ENCODE measurements at places on chromosomes 16 and 17.

GRCh38 chr16:12539185-12539929 is 264.3 kb downstream of the CPPED1 start:
- no peak for DNase-seq

- DNase-seq, result no peak
Measured at GRCh38 chr16:4360538-4361021, 9.5 kb upstream of the PAM16 start.

GRCh38 chr16:3170440-3171180 is 17.4 kb upstream of the OR1F1 start:
- no peak for DNase-seq

DNA sequence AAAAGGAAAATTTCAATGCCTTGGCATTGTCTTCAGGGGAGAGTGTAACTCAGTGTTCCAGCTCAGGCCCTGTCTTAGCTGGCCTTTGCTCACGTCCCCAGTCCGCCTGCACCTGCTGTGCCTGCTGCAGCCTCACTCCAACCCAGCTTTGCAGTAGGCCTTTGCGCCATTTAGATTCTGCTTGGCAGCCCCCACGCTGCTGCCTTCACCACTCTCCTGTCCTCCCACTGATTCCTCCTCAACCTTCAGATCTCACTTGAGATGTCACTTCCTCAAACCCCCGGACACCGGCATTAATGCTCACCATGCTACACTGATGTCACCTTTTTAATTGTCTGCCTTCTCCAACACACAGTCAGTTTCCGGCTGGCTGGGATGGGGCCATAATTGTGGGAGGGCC is 166.2 kb downstream of the SHISA9 start:
- no peak for DNase-seq

DNA sequence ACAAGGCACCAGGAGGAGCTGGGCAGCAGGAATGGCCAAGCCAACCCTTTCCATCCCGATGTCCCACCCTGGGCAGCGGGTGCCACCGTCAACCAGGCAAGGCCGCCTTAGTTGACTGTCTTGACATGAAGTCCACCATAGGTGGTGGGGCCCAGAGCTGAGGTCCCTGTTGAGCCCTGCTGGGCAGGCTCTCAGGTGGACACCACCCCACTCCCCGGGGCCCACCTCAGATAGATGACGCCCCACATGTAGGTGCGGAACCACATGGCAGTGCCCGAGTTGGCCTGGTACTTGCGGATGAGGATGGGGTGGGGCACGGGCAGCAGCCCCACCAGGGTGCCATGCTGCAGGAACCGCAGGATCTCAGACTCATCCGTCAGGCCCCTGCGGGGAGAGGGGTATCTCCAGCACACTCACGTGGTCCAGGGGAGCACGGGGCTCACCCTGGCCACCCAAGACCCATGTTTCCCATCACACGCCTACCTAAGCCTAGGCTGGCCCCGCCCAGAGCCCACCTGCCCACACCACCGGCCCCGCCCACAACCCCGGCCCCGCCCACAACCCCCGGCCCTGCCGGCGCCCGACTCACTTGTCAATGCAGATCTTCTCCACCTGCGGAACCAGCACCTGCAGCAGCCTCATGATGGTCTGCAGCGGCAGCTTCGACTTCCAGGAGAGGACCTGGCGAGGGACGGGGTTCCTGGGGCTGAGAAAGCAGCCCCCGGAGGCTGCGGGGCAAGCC is 16.2 kb downstream of the OTOP3 start:
- no peak for DNase-seq

DNA sequence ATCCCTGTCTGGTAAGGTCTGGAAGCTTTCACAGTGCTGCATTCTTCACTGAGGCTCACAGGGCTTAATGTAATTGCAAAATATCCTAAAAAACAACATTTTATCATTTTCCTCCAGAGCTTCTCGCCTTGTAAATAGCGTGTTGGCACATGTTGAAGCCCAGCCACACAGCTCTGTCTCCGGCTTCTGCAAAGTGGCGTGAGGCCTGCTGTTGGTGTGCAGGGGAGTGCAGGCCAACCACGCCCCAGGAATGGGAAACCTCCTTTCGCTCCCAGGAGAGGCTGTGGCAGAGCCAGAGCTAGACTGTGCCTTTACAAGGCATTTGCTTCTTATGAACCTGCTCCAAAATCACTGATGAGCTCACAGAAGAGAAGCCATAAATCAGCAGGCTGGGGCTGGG is 248.2 kb upstream of the MAF start:
- no peak for DNase-seq

DNA sequence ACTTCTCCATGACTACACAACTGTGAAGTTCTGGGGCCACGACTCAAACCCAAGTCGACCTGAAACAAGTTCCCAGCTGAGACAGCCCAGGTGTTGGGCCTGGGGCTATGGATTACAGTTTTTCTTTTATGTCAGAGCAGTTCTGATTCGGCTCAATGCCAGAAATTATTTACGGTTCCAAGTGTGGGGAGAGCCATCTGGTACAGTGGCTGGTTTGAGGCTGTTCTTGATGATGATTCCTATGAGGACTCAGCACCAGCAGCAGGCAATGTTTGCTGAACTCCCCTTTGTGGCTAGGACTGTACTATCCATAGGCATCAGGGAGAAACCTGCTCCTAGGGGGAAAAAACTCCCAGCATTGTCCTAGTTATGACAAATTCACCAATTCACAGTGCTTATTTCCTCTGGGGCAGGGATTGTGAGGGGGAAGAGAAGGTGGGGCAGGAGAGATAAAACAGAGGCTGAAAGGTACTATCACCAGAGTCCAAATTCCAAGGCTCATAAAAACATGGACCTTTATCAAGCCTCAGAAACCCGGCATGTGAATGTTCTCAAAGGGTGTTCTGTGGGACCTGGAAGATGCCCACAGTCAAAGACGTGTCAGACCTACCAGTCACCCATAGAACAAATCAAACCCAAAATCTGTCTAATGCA is 18.2 kb upstream of the CMTM4 start:
- peak; percentile 95 for DNase-seq

- no peak for DNase-seq
Measured at GRCh38 chr16:10969615-10970014, 25.3 kb downstream of the CLEC16A start.

GRCh38 chr16:67883872-67884261 is 818 bp upstream of the NRN1L start:
- peak; percentile 18 for DNase-seq

DNA sequence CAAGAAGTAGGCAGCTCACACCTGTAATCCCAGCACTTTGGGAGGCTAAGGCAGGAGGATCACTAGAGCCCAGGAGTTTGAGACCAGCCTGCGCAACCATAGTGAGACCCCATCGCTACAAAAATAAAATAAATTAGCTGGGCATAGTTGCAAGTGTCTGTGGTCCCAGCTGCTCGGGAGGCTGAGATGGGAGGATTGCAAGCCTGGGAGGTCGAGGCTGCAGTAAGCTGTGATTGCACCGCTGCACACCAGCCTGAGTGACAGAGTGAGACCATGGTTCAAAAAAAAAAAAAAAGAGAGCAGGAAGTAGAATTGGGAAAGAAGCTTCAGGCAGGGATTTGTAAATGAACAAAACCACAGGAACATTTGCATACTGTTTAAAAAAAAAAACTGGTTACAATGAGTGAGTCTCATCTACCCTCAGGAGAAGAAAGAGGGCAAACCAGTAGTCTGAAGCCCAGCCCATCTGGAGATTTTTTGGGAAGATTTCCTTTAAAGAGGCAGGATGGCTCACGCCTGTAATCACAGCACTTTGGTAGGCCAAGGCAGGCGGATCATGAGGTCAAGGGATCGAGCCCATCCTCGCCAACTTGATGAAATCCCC is 7.9 kb downstream of the MPV17L start:
- DNase-seq, result no peak

GRCh38 chr17:37317867-37318266 is 57.9 kb upstream of the C17orf78 start:
- DNase-seq, result no peak

- DNase-seq, result no peak
Measured at GRCh38 chr16:2736476-2737237, 15.8 kb upstream of the SRRM2 start.

DNA sequence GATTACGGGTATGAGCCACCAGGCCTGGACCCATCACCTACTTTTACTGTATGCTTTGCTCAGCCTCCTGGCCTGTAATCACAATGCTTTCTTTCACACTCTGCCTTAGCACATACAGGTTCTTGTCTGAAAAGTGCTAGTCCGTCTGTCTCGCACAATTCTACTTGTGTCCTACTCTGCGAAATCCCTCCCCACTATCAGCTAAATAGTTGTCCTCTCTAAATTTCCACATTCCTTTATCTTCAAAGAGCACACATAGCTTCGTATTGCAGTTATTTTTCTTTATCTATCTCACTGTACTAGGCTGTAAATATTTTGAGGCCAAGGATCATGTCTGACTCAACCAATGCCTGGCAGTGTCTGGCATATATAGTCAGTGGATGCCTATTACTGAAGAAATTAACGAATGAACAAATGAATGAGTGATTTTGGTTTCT is 38.5 kb upstream of the ETV4 start:
- no peak for DNase-seq

- no peak for DNase-seq
Measured at GRCh38 chr17:3688027-3688553, 7.9 kb downstream of the P2RX5 start.

- DNase-seq, result no peak
Measured at GRCh38 chr17:71500761-71501555, 619.9 kb upstream of the SOX9 start.

GRCh38 chr16:23160082-23160481 is 10.8 kb upstream of the USP31 start:
- DNase-seq, result no peak

GRCh38 chr16:80973991-80974390 is 32.7 kb downstream of the CMC2 start:
- DNase-seq, result no peak

DNA sequence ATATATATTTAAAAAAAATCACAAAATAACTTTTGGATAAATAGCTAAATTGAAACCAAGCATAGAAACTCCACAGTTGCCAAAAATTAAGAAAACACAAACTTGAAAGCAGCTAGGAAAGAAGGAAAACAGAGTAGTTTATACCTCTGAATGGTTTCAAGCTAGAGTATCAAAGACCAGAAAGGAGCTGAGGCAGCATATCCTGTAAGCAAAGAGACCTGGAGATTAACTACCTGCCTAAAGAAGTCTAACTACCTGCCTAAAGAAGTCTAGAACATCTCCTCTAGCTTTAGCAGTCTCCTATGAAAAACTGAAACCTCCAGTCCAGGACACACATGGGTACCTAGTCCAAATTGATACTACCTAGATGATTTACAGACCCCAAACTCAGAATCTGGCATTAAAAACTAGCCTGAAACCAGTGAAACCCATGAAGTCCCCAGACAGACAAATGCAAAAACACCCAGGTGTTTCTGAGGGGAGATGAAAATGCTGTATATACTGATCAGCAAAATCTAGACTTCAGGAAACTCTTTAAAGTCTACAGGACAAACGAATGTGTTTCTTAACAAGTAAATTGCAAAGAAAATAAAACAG is 17.6 kb downstream of the APPBP2 start:
- DNase-seq, result no peak

DNA sequence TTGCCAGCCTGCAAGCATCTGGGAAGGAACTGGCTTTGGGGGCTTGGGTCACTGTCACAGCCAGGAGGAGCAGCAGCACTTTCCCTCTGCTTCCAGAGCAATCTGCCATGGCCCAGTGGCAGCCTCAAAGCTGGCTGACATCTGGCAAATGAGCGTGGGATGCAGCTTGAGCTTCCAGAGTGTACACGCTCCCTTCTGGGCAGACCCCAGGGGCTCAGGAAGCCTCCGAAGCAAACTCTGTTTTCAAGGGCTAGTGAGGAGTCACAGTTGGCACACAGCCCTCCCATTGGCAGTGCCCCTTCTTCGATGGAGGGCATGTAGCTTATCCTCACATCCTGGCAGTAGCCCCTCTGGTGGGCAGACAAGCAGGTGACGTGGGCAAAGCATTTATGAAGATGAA is 249.6 kb downstream of the ENGASE start:
- peak; percentile 70 for DNase-seq

DNA sequence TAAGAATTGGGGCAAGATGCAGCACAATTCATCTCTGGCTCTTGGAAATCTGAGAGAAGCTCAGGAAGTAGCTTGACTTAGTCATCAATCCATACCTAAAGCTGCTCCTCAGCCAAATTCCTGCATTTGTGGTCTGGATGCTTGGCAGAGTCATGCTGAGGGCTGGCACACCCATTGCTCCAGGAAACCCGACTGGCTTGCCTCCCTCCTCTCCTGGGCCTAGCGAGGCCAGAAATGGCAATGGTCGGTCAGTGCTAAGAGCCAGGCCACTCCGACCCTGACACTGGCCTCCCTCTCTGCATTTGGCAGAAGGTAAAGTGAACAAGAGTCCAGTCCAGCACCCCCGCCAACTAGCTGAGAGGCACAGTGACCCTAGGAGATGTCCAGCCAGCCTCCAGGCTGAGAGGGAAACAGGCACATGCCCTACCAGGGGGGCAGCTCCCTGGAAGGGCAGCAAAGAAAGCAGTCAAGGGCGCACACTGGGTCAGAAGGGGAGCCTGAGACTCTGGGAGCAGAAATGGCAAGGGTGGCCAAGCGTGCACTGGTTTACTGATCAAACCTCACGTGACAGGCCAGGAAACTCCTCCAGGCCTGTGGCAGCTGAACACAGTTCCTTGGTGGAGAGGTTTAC is 10.0 kb downstream of the POLDIP2 start:
- DNase-seq, result no peak

- DNase-seq, result no peak
Measured at GRCh38 chr16:82108100-82108499, 61.9 kb downstream of the MPHOSPH6 start.

GRCh38 chr17:49989518-49989880 is 5.5 kb downstream of the DLX3 start:
- no peak for DNase-seq

DNA sequence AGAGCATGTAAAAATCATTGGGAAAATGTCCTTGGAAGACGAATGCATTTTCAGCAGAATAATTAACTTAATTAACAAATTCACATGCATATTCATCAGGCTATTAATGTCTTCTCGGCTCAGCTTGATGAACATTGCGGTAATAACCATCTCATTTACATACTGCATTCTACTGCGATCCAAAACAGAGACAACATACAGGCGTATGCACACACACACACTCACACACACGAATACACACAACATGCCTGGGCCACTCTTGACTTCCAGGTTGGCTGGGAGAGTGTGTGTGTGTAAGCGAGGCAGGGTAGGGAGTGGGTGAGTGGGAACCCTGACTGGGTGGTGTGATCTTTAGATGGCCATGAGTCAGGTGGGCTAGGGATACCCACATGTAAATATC is 44.7 kb downstream of the NEUROD2 start:
- peak; percentile 65 for DNase-seq

GRCh38 chr17:36600936-36601302 is 464 bp upstream of the MRM1 start:
- no peak for DNase-seq

- no peak for DNase-seq
Measured at GRCh38 chr17:28119046-28119445, 76.6 kb downstream of the NLK start.

- no peak for DNase-seq
Measured at GRCh38 chr16:27392671-27393070, 9.3 kb upstream of the IL21R start.

- no peak for DNase-seq
Measured at GRCh38 chr16:47920709-47921108, 235.1 kb downstream of the ABCC12 start.

Data from NCI-H1694 (cell line).